Fibroblast of skin of scalp (primary cell): ENCODE measurements at places on chromosomes 13 and 19.

DNA sequence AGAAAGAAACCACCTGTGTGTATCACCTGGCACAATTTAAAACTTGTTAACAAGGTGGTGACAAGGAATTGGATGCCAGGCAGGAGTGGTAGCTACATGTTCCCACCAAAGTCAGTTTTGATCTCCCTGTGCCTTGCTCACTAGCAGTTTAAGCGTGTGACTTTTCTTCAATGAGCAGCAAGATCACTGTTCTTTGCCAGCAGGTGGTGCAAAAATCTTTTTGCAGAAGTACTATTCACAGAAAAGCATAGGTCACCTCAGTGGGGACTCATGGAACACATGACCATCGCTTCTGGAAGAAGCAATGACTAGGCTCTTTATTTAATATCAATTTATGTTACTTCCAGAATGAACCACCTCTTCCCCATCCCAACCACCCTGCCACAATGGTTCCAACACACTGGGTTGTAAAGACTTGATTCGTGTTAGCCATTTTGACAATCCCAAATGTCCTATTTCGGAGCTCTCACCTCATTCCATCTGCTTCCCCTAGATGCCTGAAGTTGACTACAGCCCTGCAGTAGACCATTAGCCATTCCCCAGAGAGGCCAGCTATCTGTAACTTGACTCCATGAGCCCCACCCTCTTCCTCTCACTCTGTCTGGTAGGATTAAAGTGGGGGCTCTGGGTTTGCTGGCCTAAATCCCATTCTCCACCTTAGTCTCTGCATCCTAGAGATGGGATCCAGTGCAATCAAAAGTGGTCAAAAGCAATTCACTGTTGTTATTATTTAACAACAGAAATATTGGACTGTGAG, 59.1 kb upstream of the TNFRSF19 start:
- peak; percentile 54 for DNase-seq

DNA sequence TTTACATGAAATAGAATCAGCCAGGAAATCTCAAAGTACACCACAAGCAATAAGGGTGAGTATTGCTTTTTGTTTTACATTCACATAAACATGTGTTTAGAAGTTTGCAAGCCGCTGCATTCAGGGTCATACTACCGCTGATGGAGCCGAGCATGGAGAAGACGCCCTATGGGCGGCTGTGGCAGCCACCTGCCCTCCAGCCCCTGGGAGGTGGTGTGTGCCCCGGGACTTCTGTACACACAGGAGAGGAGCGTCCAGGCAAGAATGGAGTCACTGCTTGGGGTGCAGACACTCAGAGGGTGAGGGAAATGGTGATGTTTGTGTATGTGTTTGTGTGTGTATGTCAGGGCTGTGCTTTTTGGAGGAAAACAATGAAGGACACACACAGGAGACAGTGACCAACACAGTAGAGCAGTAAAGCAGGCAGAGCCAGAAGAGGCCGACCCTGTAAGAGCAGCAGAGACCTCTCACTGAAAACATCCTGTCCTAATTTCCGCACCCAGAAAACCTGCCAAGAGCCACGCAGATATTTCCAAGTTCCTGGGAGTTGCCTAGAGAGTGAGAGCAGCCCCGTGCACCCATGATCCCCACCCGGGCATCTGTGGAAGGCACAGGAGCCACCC, 108.1 kb upstream of the GJB6 start:
- DNase-seq, result no peak

DNA sequence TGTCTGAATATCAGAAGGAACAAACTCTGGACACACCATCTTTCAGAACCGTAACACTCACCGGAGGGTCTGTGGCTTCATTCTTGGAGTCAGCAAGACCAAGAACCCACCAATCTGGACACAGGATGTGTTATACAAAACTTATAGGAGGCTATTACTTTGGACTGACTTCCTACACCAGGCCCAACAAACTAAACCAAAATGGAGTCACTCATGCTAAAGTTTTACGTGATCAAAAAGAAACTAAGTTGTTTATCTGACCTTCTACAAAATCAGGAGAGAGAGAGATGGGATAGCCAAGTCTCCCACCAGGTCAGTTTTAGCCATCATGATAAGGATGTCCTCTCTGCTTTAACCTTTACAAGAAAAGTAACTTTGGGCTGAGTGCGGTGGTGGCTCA, 3.2 kb upstream of the RAB11B start:
- no peak for DNase-seq

GRCh38 chr19:16955161-16955560, 66.4 kb downstream of the F2RL3 start:
- DNase-seq, result no peak

DNA sequence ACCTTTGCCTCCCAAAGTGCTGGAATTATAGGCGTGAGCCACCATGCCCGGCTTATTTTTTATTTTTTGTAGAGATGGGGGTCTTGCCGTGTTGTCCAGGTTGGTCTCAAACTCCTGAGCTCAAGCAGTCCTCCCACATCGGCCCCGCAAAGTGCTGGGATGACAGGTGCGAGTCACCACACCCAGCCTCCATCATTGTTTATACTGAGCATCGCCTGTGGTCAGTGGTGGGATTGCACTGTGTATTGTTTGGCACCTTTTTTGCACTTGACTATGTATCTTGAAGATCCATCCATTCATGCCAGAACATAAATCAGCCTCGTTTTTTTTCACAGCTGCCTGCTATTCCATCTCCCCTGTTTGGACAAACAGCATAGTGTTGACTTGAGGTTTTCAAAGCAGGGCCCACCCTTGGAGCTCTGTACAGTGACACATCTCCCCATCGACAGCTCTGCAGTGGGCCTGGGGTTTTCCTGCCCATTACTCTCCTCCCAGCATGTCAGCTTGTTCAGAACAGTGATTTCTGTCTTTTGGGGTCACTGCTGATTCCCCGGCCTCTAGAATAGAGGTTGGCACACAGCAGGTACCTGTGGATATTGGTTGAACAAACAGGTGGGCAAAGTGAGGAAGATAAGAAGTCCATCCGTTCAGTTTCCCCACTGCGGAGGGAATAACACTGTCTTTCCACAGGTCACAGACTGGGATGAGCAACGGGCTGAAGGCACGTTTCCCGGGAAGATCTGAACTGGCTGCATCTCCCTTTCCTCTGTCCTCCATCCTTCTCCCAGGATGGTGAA, 8.2 kb upstream of the UPK1A start:
- DNase-seq, result no peak

GRCh38 chr13:45456196-45456972, 8.4 kb upstream of the COG3 start:
- DNase-seq, result peak; percentile 44

GRCh38 chr13:74778946-74779345, 644.7 kb upstream of the KLF12 start:
- no peak for DNase-seq

DNA sequence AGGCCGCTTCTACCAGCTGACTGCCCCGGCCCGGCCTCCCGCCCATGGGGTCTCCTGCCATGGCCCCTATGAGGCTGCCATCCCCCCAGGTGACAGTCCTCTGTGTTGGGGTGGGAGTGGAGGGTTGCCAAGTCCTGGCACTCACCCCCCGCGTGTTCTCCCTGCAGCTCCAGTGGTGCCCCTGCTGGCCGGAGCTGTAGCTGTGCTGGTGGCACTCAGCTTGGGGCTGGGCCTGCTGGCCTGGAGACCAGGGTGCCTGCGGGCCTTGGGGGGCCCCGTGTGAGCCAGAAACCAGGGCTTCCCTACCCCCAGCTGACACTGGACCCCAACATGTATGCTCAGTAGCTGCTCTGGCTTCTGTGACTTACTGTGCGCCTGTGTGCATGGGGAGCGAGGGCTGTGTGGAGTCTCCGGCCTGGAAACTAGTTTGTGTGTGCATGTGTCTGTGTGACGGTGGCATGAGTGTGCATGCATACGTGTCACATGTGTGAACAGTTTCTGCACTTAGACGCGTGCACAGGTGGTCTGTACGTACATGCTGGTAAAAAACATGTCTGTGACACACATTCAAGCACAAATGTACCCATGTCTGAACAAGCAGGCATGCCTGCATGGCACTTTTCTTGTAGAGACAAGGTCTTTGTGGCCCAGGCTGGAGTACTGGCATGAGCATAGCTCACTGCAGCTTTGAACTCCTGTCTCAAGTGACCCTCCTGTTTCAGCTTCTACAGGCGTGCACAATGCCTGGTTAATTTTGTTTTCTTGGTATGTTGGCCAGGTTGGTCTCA, 4.9 kb downstream of the ACP4 start:
- no peak for DNase-seq

DNA sequence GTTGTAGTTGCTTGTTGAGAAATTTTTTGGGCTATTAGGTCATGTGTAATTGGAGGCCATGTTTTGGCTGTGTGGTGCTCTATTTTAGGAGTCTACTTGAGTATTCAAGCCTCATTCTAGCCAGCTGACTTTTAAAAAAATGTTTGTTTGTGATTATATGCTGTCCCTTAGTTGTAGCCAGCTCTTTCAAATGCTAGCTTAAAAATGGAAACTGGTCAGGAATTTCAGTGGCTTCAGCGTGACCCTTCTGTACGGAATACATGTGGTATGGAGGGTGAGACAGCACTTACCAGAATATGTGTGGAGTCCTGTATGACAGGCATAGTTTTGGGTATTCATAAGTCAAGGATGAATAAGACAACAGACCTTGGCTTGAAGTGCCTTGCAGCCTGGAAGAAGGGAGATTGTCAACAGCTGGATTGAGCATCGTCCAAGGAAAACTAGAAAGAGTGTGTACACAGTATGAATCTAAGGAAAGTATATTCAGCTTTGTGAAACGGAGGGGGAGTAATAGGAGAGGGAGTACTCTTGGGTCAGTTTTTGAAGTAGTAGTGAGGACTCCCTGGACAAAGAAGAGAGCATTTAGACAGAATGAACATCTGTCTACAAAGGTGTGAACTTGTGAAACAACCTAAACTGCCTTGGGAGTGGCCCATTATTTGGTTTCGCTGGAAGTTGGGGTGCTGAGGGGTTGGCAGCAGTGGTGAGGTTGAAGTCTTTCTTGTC, 20.0 kb upstream of the WTIP start:
- DNase-seq, result no peak

DNA sequence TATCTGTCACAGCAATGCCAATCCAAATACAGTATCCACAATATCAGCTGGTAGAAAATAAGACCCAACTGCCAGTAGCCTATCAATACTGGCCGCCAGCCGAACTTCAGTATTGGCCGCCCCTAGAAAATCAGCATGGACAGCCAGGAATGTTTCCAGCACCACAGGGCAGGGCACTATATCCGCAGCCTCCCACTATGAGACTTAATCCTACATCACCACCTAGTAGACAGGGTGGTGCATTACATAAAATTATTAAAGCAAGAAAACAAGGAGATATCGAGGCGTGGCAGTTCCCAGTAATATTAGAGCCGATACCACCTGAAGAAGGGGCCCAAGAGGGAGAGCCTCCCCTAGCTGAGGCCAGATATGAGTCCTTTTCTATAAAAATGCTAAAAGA, 111.3 kb downstream of the ZNF486 start:
- no peak for DNase-seq

GRCh38 chr19:53906211-53907192, 2.6 kb upstream of the CACNG7 start:
- DNase-seq, result peak; percentile 22

- no peak for DNase-seq
Observed at GRCh38 chr13:95039415-95039814, 261.8 kb downstream of the ABCC4 start.

DNA sequence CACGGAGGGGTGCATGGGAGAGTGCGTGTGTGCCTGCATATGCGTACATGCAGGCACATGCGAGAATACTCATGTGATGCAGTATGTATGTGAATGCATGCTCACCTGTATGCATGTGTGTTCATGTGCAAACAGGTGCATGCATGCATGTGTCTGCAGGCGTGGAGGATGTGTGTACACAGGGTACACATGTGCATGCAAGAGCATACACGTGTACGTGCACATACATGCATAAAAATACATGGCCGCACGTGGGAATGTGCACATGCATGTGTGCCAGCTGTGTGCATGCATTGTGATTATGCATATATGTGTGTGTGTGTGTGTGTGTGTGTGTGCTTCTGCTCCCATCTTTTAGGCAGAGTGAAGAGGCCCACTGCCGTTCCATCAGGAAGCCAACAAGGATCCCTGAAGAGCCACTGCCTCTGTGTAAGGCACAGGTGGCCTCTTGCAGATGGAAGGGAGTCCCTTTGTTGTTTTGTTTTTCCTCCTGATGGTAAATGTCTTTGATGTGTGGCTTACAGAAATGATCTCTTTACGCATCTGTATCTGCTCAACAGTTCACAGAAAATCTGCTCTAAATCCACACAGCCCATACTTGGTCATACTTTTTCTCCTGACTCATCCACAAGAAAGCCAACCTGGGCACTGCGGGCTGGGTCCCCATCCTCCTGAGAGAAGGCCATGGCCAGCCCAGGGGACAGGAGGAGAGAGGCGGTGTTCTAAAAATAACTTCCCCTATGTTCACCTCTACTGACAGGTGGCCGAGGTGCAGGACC, 50.7 kb downstream of the KLF2 start:
- DNase-seq, result no peak

- peak; percentile 31 for DNase-seq
Observed at GRCh38 chr13:105410602-105411001, 1124.9 kb downstream of the EFNB2 start.

GRCh38 chr19:33114312-33114711, 17.6 kb upstream of the WDR88 start:
- DNase-seq, result no peak

DNA sequence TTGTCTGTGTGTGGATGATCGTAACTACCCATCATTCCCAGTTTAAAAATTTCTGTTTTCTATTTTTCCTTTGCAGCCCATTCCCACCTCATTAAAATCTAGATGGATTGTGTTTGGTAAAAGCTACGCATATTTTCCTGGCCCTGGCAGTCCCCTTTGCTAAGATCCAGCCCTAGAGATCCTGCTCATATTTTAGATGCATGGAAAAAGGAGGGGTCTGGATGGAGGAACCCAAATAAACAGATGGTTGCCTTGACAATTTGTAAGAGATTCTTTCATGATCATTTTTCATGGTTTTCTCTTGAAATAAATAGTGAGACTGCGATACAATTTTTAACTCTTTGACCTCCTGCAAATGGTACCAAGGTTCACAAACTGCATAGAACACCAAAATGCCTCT, 174.4 kb downstream of the SLC7A1 start:
- DNase-seq, result no peak

DNA sequence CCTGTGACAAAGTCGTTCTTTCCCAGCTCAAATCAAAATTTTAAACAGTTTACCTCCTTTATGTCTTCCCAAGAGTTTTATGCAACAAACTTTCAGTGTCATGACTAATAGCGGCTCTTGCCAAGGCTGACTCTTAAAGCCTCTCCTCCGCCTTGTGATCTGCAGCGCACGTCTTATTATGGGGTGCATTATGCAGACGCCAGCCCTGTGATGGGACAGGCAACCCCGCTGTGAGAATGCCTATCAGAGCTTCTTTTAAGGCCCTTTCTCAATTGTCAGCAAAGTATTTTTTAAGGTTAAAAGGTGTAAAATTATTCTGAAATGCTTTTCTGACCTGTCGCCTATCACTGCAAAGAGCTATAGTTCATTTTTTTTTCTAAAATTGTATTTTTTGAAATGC, 152.8 kb downstream of the SOX1 start:
- no peak for DNase-seq

- no peak for DNase-seq
Observed at GRCh38 chr13:30391956-30392680, 30.2 kb upstream of the UBE2L5 start.
